RPMI7951 (cell line): ENCODE measurements at places on chromosomes 13 and 19. TPM values are rescaled to one million over a fixed set of nuclear protein-coding genes. Genes with fewer than 3 reads are reported as not detected.

Gene FGF14
- 0.10 and 0.12 TPM in 2 replicates for total RNA-seq

Gene ZNF44
- total RNA-seq, result 5.0 and 6.6 TPM in 2 replicates

Gene ELSPBP1
- not detected in 2 replicates for total RNA-seq

Gene DZIP1
- 15.7 and 16.8 TPM in 2 replicates for total RNA-seq

Gene ZNF223
- total RNA-seq, result 3.6 and 5.3 TPM in 2 replicates

Gene KANK3
- 0.24 TPM in 1 of 2 replicates, not detected in the other for total RNA-seq

DNA sequence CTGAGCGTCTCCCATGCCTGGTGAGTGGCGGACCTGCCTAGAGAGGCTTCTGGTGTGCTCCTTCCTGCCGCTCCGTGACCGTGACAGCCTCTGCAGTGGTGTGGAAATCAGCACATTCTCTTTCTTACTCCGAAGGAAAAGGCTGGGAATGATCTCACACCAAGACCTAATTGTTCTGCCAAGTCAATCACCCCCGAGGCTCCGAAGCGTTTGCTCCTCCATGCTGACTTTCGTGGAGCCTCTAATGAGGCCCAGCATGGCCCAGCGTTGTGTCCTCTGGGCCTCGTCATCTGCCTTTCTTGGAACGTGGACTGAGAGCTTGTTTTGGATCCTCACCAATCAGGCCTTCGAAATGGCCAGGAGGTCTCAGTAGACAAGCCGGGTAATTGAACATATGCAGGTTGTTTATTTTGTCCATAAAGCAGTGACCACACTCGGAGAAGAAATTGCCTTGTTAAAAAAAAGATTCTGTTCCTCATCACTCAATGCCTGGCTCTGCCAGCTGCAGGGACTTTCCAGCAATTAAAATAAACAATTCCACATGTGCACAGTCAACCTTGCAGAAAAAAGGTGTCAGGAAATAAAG, 107.1 kb downstream of the UBL3 start:
- peak; percentile 95 for DNase-seq

DNA sequence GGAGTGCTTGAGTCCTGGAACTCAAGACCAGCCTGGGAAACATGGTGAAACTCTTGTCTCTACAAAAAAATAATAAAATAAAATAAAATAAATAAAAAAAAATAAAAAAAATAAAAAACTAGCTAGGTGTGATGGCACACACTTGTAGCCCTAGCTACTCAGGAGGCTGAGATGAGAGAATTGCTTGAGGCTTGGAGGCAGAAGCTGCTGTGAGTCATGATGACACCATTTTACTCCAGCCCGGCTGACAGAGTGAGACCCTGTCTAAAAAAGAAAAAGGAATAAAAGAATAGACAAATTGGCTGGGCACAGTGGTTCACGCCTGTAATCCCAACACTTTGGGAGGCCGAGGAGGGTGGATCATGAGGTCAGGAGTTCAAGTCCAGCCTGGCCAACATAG, 1168.9 kb downstream of the SLITRK5 start:
- DNase-seq, result no peak

GRCh38 chr13:98203646-98204326, 26.7 kb upstream of the RNF113B start:
- DNase-seq, result no peak

DNA sequence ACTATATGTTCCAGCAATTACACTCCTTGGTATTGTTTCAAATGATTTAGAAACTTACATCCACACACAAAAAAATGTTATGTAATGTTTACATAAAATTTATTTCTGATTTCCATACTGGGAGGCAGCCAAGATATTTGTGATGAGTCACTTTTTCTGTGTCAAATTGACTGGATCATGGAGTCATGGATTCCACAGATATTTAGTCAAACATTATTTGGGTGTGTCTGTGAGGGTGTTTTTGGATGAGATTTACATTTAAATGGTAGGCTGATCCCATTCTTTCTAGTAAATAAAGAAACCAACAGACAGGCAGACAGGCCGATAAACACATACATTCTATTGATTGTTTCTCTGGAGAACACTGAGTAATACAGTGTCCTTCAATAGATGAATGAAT, 562.8 kb downstream of the SLITRK6 start:
- DNase-seq, result peak; percentile 2

DNA sequence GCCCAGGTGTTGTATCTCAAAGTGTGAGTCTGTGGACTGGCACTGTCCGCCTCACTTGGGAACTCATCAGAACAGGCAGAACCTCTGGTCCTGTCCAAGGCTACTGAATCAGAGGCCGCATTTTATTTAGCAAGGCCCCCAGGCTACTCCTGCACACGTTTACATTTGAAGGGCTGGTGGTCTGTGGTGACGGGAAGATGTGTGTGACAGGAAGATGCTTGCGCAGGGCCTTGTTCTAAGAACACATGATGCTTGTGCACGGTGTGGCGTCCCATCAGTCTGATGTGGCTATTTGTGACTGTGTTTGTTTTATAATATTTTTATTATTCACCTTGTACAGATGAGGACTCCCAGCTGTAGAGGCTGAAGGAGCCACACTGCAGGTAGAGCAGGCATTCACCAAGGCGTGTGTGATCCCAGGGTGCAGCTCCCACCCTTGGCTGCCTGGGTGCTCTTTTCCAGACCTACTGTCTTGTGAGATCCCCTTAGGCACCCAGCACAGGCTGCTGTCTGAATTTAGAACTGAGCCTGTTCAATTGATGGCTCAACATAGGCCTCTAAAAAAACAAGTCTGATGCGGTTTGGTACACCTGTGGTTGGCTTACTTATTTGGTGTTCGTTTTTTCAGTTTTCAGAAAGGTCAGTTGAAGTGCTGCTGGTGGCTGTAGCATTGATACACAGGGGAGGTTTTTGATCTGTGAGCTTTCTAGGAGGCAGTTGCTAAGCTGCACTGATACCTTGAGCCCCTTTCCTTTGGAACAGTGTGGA, 3.1 kb downstream of the SLC25A15 start:
- DNase-seq, result no peak

GRCh38 chr19:12794971-12795381, 3.7 kb downstream of the JUNB start:
- DNase-seq, result no peak

DNA sequence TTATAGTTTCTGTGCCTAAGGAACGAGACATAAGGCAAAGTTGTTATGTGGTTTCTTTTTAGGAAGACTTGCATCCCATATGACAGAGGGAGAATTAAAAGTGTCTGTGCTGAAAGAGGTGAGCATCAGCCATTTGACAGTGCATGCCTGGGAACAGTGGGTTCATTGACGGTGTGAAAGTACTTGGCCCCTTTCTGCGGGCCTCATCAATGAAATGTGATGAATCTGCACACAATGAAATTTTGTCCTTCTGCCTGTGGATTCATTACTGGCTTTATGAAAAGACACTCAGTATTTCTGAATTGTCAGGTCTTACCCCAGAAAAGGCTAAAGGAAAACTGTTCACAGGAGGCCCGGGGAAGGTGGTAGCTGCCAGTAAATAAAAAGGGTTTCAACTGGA, 295.8 kb downstream of the FOXO1 start:
- DNase-seq, result no peak

DNA sequence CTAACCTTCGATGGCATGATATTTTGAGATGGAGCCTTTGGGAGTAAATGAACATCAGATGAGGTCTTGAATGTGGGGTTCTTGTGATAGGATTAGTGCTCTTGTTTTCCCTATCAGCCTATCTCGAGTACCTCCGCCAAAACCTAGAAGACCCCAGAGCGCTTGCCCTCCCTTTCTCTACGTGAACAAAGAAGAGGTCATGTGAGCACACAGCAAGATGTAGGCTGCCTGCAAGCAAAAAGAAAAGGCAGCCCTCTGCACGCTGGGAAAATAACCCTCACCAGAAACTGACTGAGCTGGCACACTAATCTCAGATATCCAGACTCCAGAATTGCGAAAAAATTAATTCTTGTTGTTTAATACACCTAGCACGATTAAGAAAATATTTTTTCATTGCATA, 799.8 kb upstream of the SLC10A2 start:
- no peak for DNase-seq

- no peak for DNase-seq
Measured at GRCh38 chr19:57719901-57720519, 7.4 kb downstream of the ZNF671 start.

DNA sequence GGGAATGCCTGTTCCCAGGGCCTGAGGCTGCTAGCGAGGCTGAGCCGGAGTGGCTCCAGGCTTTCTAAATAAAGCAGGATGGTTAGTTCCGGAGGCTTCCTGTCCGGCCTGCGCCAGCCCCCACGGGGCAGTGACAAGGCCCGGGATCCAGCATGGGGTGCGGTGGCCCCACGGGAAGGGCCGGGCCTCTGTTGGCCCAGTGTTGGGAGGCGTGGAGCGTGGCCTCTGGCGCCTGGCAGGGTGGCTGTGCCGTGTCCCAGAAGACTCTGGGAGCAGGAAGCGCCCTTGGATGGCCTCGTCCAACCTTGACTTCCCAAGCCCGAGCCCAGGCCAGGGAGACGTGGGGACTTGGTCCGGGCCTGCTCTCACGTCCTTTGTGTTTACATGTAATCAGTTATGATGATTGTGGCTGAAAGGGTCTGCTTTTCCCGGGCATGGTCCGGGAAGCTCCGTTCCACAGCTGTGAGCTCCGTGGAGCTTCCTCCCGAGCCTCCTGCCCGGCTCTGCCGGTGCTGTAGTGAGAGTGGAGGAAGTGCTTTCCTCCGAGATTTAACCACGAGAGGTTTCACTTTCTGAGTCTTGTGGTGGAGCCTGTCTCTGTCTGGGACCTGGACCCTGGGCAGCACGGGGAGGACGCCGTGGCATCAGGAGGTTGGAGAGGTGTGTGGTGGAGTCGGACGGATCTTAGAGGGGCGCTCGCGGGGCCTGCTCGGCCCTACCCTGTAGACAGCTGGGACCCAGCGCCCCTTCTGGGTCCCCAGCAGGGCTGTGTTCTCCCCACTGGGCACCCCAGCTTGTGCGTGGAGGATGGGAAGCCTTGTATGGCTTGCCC, 4.6 kb downstream of the GNA11 start:
- peak; percentile 61 for DNase-seq

DNA sequence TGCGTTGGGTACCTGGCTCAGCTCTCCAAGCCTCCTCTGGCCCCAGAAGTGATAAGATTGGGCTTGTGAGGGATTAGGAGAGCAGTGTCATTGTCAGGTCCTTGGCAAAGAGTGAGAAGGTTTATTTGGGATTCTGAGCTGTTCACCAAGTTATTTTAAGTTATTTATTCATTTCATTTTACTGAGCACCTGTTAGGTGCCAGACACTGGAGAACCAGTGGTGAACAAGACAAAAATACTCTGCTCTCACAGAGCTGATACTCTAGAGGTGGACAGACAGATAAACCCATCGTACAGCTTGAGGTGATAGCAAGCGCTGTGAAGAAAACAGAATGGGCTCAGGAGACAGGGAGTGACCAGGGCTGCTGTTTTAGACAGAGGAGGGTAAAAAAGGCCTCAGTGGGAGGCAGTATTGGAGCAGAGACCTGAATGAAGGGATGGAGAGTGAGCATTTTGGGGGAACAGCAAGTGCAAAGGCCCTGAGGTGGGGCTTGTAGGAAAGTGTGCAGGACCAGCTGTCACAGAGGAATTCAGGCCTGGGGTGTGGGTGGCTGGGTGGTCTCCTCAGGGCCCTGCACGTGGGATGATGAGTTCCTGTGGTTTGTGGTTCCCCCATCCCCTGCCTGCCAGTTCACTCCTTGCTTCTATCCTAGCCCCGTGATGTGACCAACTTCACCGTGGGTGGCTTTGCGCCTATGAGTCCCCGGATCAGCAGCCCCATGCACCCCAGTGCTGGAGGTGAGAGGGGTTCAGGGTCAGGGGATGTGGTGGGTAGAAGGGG, 8.7 kb upstream of the TIMM50 start:
- no peak for DNase-seq

GRCh38 chr13:99990126-99990977, 8.8 kb downstream of the ZIC2 start:
- no peak for DNase-seq

- no peak for DNase-seq
Measured at GRCh38 chr19:45168767-45169351, 8.1 kb upstream of the NKPD1 start.

GRCh38 chr19:28296506-28296905, 916.4 kb downstream of the UQCRFS1 start:
- DNase-seq, result peak; percentile 88

DNA sequence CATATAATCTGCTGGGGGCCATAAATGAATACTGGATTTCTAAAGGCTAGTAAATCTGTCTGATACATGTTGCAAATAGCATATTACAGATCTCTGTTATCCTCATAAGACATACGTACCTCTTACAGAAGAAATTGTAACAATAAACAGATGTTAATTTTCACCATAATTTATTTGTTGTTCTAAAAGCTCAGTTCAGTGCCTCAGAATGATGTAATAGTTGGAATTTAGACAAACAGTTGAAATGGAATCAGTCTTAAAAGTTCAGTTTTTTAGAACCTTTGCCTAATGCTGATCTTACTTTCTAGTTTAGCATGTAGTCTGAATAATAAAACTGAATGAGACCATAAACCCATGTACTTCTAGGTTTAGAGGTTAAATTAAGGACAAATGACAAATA, 43.1 kb downstream of the B3GLCT start:
- DNase-seq, result no peak
